Myometrial cell (primary cell): ENCODE measurements at places on chromosomes 3 and 15. TPM values are rescaled to one million over a fixed set of nuclear protein-coding genes. Genes with fewer than 3 reads are reported as not detected.

The NUTM1 gene
- total RNA-seq, result not detected in 2 replicates

The CAPN3 gene
- total RNA-seq, result 0.35 and 2.9 TPM in 2 replicates

The STOML1 gene
- 20.8 and 23.7 TPM in 2 replicates for total RNA-seq

The SI gene
- not detected in 2 replicates for total RNA-seq
